Small intestine (tissue), 16 donors: ENCODE measurements at places on chromosomes 16 and 17.

GRCh38 chr16:81604960-81605383 lies 160.4 kb downstream of the CMIP start:
- no peak for DNase-seq

DNA sequence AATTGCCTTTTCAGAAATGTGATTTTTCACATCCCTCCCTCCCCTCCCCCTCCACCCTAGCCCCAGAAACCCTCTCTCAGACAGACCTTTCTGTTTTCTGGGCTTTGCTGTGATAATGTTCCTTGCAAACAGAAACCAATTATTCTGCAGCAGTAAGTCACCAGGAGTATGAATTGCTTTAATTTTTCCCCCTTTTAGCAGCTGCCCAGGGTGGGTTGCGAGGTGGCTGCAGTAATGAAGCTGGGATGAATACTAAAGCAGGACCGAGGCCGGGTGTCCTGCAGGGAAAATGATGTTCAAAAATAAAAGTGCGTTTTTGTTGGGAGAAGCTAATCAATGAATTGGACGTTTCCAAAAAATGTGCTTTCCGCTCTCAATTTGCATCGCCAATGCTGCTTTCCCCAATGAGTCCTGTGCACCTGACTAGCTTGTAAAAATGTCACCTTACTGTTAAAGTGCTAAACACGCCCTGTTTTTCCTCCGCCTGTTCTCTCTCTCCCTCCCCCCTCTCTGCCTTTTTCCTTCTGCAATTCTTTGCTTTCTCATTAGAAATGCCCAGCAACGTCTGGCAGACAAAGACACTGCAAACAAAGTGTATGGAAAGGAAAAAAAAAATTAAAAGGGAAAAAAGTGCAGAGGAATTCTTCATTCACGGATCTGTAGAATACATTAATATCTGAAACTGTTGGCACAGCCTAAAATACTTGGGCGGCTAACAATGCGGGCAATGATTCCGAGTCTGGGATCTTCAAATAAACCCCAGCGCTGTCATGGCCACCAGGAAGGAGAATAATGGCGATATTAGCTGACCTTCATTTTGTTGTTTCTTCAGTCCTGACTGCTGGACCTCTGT lies 244.1 kb downstream of the STX8 start:
- no peak for DNase-seq

- no peak for DNase-seq
These were observed 188.0 kb upstream of the TNRC6C start for GRCh38 chr17:77770331-77771105.

- DNase-seq: no peak
These were observed 3.3 kb downstream of the CDK5R1 start for GRCh38 chr17:32490101-32490482.

DNA sequence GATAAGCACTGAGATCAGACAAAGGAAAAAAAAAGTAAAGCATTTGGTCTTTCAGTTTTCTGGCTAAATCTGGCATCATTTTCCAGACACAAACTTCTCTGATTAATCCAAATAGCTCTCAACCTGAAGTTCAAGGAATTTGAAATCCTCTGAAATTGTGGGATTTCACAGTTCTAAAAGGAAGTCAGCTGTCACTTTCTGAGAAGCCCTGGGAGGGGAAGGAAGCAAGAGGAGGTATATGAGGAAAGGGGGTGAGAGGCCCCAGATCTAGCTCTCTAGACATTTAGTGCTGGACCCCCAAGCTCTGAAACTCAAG lies 17.5 kb upstream of the HOXB9 start:
- no peak for DNase-seq

- DNase-seq: no peak
These were observed 839.6 kb upstream of the GOT2 start for GRCh38 chr16:59573528-59574271.
